ENCODE measurements at places on chromosomes 16 and 17. TPM values are rescaled to one million over a fixed set of nuclear protein-coding genes. Genes with fewer than 3 reads are reported as not detected.

The HYDIN gene
- total RNA-seq, result 1.7 TPM

The MED13 gene
- 60.7 TPM for total RNA-seq

The UBTF gene
- 151 TPM for total RNA-seq

The TMEM235 gene
- 0.28 TPM for total RNA-seq

The TEKT5 gene
- not detected for total RNA-seq

The ZFPM1 gene
- total RNA-seq, result 3.6 TPM

The ERI2 gene
- total RNA-seq, result 24.6 TPM

The SLFN11 gene
- total RNA-seq, result 0.90 TPM

The PARD6A gene
- 10.8 TPM for total RNA-seq

The KRT12 gene
- not detected for total RNA-seq

The ACSM2A gene
- not detected for total RNA-seq

The CTRB2 gene
- total RNA-seq, result not detected

The GPR179 gene
- not detected for total RNA-seq

The HS3ST3B1 gene
- total RNA-seq, result 2.9 TPM

GRCh38 chr17:16919663-16920627 lies 52.0 kb downstream of the TNFRSF13B start:
- DNase-seq, result peak; percentile 90
- H3K27me3 ChIP-seq, result no peaks in the 10 kb centered on the region
- no peaks in the 10 kb centered on the region for H3K36me3 ChIP-seq

DNA sequence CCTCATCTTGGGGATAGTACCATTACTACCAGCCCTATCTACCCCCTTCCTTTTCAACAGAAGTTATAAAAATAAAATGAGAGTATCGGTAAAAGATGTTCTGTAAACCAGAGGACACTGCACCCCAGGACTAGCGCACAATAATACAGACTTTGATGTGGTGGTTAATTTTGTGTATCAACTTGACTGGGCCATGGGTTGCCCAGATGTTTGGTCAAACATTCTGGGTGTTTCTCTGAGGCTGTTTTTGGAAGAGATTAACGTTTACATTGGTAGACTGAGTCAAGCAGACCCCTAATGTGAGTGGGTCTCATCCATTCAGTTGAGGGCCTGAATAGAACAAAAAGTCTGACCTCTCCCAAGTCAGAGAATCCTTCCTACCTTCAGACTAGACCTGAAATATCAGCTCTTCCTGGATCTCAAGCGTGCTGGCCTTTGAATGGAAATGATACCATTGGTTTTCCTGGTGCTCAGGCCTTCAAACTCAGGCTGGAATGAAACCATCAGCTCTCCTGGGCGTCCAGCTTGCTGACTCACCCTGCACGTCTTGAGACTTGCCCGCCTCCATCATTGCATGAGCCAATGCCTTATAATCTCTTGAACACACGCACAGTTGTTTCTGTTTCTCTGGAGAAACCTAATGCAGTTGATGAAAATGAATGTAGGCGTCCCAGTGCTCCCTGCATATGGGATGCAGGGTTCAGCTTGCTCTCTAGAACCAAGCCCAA lies 10.1 kb downstream of the MRM1 start:
- peaks cover 10% of the 10 kb centered on the region for H3K36me3 ChIP-seq
- no peaks in the 10 kb centered on the region for H3K27me3 ChIP-seq
- peaks cover 8% of the 10 kb centered on the region for H3K4me1 ChIP-seq
- no peak overlapping the region for H3K27ac ChIP-seq
- DNase-seq, result no peak

- no peaks in the 10 kb centered on the region for H3K4me1 ChIP-seq
- H3K4me3 ChIP-seq, result no peak overlapping the region
- no peak overlapping the region for H3K27ac ChIP-seq
- no peaks in the 10 kb centered on the region for H3K27me3 ChIP-seq
- no peaks in the 10 kb centered on the region for H3K36me3 ChIP-seq
Observed at GRCh38 chr17:33120103-33120502, 128.5 kb downstream of the SPACA3 start.

- no peaks in the 10 kb centered on the region for H3K27me3 ChIP-seq
- no peak for DNase-seq
- H3K4me1 ChIP-seq, result no peaks in the 10 kb centered on the region
- no peak overlapping the region for H3K27ac ChIP-seq
Observed at GRCh38 chr16:16890964-16891363, 512.0 kb downstream of the NPIPA7 start.

DNA sequence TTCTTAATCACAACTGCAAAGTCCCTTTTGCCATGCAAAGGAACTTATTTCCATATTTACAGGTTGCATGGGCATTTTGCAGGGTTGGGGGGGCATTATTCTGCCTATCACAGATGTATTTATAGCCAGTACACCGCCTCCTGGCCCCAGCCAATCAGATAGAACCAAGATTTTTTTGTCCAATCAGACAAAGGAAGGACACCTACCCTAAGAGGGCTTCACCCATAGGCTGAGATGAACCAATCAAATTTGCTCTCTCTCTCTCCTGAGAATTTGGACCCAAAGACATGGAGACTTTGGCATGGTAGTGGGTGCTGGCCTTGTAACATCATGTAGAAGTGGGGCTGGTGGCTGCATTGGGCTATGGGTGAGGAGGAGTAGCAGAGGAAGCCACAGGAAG lies 3.9 kb upstream of the KCNG4 start:
- H3K36me3 ChIP-seq, result no peaks in the 10 kb centered on the region
- H3K4me1 ChIP-seq, result no peaks in the 10 kb centered on the region
- H3K27ac ChIP-seq, result no peak overlapping the region
- H3K27me3 ChIP-seq, result no peaks in the 10 kb centered on the region
- DNase-seq, result no peak

GRCh38 chr16:80323187-80323807 lies 217.5 kb upstream of the DYNLRB2 start:
- no peak for DNase-seq
- H3K36me3 ChIP-seq, result no peaks in the 10 kb centered on the region
- H3K27ac ChIP-seq, result no peak overlapping the region
- no peaks in the 10 kb centered on the region for H3K27me3 ChIP-seq

- H3K27ac ChIP-seq, result no peak overlapping the region
- no peaks in the 10 kb centered on the region for H3K4me1 ChIP-seq
- H3K27me3 ChIP-seq, result no peaks in the 10 kb centered on the region
- no peak for DNase-seq
- H3K4me3 ChIP-seq, result no peak overlapping the region
Observed at GRCh38 chr16:68596266-68596665, 48.8 kb upstream of the CDH3 start.

GRCh38 chr17:2040942-2041560 lies 771 bp upstream of the OVCA2 start:
- no peak for DNase-seq
- H3K4me1 ChIP-seq, result no peaks in the 10 kb centered on the region
- peaks cover 30% of the 10 kb centered on the region for H3K36me3 ChIP-seq
- peak overlapping the region; percentile 92 for H3K4me3 ChIP-seq
- H3K27me3 ChIP-seq, result no peaks in the 10 kb centered on the region

GRCh38 chr16:63655846-63656245 lies 1466.0 kb downstream of the CDH11 start:
- H3K4me1 ChIP-seq, result no peaks in the 10 kb centered on the region
- no peaks in the 10 kb centered on the region for H3K36me3 ChIP-seq
- no peak overlapping the region for H3K4me3 ChIP-seq
- no peaks in the 10 kb centered on the region for H3K27me3 ChIP-seq
- no peak overlapping the region for H3K27ac ChIP-seq

GRCh38 chr16:81657224-81657623 lies 121.9 kb upstream of the PLCG2 start:
- peaks cover 5% of the 10 kb centered on the region for H3K4me1 ChIP-seq
- no peak for DNase-seq
- no peaks in the 10 kb centered on the region for H3K27me3 ChIP-seq
- H3K27ac ChIP-seq, result no peak overlapping the region
- peaks cover 37% of the 10 kb centered on the region for H3K36me3 ChIP-seq

DNA sequence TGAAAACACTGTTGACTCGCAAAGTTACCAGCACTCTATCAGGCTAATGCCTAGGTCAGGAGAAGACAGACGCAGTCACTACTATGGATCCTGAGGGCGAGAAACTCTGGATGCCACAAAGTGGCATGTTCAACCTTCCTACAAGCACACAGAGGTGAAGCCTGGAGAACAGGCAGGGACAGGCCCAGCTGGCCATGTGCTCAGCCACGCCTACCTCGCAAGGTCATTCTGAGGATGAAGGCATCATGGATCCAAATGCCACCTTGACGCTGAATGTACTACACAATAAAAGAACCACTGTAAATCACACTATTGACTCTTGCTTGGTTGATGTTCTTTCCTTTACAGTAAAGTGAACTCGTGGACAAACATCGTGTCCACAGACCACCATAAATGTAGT lies 85.8 kb downstream of the ANKRD11 start:
- H3K4me1 ChIP-seq, result peaks cover 31% of the 10 kb centered on the region

- H3K27me3 ChIP-seq, result no peaks in the 10 kb centered on the region
- DNase-seq, result no peak
- H3K4me1 ChIP-seq, result peaks cover 2% of the 10 kb centered on the region
- H3K36me3 ChIP-seq, result peaks cover 57% of the 10 kb centered on the region
- H3K4me3 ChIP-seq, result peak overlapping the region; percentile 6
- H3K27ac ChIP-seq, result no peak overlapping the region
Observed at GRCh38 chr17:50370052-50370451, 2.9 kb downstream of the MRPL27 start.

DNA sequence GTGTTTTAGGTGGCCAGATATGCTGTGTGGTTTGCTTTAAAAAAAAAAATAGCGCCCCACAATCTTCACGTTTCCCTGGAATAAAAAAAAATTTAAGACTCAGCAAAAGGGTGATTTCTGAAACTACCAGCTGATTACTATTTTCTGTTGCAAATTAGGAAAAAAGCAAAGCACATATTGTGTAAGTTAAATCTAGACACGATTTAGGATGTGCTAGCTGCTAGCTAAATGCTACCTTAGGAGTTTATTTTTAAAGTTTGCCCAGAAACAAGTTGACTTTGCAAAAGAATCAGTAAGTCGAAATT lies 944 bp upstream of the MARF1 start:
- H3K4me1 ChIP-seq, result no peaks in the 10 kb centered on the region
- no peaks in the 10 kb centered on the region for H3K27me3 ChIP-seq
- H3K4me3 ChIP-seq, result peak overlapping the region; percentile 90
- H3K27ac ChIP-seq, result no peak overlapping the region
- no peak for DNase-seq

DNA sequence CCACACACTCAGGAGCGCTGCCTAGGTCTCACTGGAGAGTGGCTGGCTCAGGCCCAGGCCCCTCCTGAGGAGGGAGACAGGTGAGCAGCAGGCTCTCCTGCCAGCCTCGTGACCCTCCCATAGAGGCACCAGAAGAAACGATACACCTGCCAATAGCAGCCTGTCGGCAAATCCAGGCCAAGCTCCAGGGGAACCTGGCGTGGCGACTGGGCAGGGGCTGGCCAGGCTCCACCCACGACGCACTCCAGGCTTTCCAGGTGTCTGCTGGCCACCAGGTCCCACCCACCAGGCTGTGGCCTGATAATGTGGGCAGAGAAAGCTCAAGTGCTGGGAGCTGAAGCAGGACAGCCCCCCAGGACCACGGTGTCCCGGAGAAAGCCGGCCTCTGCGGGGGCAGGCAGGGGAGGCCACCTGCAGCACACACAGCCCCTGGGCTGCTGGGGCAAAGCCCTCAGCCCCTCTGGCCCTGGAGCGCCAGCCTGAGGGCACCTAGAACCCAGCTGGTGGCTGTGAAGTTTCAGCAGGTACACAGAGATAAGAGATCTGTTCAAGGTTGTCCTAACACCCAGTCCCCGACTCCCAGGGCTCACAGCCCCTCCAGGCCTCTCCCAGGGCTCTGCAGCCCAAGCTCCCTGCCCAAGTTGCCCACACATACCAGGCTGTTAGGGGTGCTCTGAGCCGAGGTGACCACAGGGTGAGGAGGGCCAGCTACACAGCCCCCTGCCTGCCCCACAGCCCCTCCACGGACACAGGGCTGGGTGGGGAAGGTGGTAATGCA lies 2.4 kb downstream of the PGAP6 start:
- no peaks in the 10 kb centered on the region for H3K27me3 ChIP-seq
- peaks cover 5% of the 10 kb centered on the region for H3K36me3 ChIP-seq
- peak; percentile 98 for DNase-seq
- no peak overlapping the region for H3K27ac ChIP-seq

GRCh38 chr17:62179525-62180161 lies 114.6 kb upstream of the MED13 start:
- H3K27ac ChIP-seq, result no peak overlapping the region
- no peak for DNase-seq
- no peak overlapping the region for H3K4me3 ChIP-seq
- no peaks in the 10 kb centered on the region for H3K4me1 ChIP-seq
- 0 out of 2 replicates have a peak, but pooled peaks cover 4% of the 10 kb centered on the region for H3K36me3 ChIP-seq

GRCh38 chr17:50234581-50234980 lies 33.1 kb upstream of the COL1A1 start:
- no peak for DNase-seq
- no peak overlapping the region for H3K4me3 ChIP-seq

DNA sequence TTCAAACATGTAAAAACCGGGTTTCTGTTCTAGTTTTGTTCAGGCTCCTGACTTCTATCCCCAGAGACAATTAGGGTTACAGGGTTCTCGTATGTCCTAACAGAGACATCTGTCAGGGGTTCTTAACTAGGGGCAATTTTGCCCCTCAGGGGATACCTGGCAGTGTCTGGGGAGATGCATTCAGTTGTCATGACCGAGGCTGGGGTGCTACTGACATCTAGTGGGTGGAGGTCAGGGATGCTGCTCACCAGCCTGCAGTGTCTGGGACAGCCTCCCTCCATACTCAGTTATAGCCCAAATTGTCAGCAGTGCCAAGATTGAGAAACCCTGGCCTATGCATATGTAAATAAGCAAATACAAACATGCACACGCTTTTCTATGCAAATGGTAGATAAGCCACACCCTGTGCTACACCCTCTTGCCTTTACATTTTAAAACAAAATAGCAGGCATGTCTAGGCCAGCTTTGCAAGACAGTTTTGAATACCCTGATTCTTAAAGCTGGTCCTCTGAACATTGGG lies 37.4 kb downstream of the CLEC16A start:
- H3K27me3 ChIP-seq, result no peaks in the 10 kb centered on the region
- peaks cover 12% of the 10 kb centered on the region for H3K36me3 ChIP-seq
- no peak overlapping the region for H3K4me3 ChIP-seq

DNA sequence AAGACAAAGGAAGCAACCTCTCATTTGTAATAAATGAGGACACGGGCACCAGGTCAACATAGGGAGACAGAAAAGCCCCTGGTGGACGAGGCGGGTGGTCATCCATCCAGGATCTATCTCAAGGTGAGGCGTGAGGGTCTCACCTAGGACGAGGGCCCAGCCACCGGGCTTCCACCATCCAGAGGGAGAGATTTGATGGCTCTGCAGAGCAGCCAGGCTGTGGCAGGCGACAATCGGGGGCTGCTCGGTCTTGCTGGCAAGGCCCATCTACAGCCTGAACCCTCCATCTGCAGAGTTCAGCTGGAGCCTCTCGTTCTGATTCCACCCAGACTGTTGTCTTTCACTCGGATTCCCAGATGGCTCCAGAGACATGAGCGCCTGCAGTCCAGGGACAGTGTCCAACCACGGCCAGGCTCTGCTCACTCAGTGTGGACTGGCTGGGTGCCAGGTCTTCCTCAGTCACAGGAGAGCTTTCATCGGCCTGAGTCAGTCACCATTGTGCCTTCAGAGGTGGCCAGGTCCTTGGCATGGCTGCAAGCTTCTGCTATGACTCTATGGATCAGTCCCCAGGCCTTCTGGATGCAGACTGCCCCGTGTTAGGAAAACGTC lies 5.9 kb downstream of the LITAFD start:
- peaks cover 37% of the 10 kb centered on the region for H3K36me3 ChIP-seq
- no peaks in the 10 kb centered on the region for H3K4me1 ChIP-seq
- H3K27me3 ChIP-seq, result no peaks in the 10 kb centered on the region
- H3K4me3 ChIP-seq, result no peak overlapping the region
- DNase-seq, result no peak

GRCh38 chr16:35564148-35564547 lies 2104.7 kb downstream of the TP53TG3F start:
- H3K27ac ChIP-seq, result no peak overlapping the region
- DNase-seq, result no peak
- peaks cover 30% of the 10 kb centered on the region for H3K36me3 ChIP-seq

GRCh38 chr17:42817866-42818265 lies 6.2 kb downstream of the BECN1 start:
- DNase-seq, result no peak
- H3K4me1 ChIP-seq, result no peaks in the 10 kb centered on the region
- no peaks in the 10 kb centered on the region for H3K27me3 ChIP-seq
- no peak overlapping the region for H3K4me3 ChIP-seq
